Stimulated activated naive CD4-positive, alpha-beta T cell treated with Interleukin-2 at 50 U/mL for 16 hours (primary cell): ENCODE measurements at places on chromosomes 7 and 10.

DNA sequence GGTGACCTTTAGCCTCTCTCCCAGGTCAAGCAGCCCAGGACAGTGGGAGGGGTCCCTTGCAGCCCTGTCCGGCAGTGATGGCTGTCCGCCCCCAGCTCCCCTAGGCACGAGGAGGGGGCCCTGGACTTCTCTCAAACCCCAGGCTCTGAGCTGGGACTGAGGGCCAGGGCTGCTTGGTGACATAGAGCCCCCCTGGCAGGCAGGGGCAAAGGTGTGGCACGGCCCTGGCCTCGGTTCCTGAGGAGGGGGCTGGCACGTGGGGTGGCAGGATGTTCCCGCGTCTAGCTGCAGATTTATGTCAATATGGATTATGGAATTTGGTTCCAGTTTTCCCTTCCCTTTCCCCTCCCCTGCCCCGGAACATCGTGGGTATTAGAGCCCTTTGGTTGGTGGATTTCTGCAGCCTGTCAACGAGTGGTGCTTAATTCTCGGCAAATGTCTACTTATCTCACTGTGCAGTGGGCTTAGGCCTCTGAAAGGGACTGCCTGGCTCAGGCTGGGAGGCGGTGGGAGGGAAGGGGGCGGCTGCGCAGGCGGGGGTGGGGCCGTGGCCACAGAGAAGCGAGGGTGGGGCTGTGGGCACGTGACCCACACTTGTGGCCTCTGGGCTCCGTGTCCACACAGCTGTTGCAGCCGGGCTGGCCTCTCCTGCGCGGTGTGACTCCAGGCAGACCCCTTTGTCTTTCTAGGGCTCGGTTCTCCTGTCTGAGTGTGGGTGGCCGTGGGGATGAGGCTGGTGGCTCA, 19.3 kb downstream of the UNCX start:
- no peak for DNase-seq

DNA sequence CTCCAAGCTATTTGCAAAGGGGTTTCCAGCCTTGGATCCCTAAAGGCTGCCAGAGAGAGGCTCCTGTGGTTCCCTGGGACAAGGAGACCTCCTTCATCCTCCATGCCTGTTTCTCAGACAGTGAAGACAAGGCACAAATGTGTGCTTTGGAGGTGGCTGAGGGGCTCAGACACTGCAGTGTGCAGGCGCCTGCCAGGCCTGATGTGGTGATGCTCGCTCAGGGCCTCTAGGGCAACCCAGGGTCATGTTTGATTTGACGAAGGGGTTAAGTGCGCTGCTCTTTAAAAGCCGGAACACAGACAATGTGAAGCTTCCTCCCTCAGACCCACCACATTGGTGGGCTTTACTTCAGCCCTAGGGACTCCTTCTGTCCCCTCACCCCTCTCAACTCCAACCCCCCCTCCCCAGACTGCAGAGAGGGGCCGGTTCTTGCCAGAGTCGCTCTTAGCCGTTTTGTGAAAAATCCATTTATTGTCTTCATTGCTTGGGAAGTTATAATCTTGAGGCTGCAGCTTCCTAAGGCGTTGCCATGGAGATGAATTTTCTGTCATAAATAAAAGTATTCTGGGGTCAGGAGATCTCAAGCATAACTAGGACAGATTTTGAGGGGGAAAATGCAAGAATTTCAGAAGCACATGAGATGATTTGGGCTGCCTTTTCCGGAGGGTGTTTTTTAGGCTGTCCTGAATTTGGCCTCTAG, 35.8 kb downstream of the PDGFA start:
- DNase-seq, result no peak

- no peak for DNase-seq
These were observed 34.4 kb upstream of the GPAM start for GRCh38 chr10:112218036-112218390.

DNA sequence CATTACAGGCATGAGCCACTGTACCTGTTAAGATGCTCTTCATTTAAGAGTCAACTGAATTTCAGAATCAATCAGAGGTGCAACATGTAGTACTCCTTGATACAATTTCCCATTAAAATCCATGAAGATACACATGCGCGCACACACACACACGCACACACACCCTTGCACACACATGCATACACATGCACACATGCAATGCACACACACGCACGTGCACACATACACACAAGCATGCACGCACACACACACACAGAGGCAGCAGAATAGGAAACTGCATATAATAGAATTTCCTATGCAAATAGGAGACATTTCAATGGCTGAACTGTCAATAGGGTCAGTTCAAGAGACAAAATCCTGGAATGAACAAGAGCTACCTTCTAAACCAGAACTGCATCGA, 192.6 kb downstream of the CALN1 start:
- no peak for DNase-seq

DNA sequence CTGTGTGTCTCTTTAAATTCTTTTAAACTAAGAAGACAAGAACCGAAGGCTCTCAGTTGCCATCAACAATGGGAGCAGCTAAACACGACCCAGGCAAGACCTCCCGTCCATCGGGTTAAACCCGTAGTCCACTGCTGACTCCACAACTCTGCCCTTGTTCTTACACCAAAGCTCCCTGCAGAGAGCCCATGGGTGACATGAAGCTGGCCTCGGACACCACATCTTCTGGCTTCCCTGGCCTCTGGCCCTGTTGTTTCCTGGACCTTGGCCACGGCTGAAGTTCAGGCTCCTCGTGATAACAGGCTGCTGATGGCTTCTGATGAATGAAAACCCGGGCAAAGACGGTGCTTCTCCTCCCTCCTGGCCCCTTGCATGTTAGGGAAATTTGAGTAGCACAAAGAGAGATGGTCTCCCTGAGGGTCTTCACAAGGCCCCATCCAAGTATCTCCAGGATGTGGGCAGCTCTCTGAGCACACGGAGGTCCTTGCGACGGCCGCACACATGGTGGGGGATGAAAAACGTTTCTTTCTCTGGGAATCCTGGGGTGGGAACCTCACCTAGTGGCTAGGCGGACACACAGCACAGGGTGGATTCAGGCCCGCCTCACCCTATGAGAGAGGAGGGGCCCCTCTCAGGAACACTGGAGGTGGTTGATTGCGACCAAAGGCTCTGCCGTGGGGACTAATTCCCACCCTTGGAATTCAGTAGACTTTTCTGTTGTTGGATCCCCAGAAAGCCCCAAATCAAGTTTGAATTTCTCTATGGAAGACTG, 271.1 kb downstream of the ADARB2 start:
- no peak for DNase-seq

DNA sequence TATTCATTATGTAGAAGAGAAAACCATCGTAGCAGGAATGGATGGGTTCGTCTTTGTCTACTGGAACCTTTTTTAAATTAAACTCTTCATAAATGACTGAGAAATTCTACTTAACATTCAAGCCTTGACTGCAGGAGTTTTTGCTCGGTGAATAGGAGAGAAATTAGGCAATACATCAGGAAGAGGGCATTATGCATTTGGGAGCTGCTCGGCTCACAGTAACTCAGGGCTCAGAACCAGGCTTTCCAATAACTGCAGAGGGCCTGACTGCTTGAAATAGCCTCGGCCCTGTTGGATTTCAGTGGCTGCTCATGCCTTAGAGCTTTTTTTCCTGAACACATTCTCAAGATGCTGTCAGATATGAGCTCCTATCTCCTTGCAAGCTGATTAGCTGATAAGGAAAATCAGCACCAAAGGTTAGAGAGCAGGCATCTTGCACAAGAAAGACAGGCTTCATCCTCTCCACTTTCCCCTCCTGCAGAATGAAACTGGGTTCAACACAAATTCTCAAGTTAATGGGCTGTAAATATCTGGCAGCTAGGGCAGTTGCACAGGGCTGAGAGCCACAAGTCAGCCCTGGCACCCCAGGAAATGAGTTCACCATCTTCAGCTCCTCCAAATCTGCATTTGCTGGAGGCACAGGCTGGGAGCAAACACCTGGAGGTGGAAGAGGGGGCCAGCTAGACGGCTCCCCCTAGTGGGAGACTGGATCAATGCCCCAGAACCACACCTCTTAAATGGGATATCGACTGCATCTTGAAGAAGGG, 24.3 kb downstream of the TECTB start:
- no peak for DNase-seq

- no peak for DNase-seq
These were observed 170.4 kb downstream of the DKK1 start for GRCh38 chr10:52484206-52485065.

- peak; percentile 65 for DNase-seq
These were observed 178.2 kb downstream of the DIP2C start for GRCh38 chr10:511101-511848.

GRCh38 chr10:27536437-27536836, 32.3 kb downstream of the RAB18 start:
- no peak for DNase-seq

DNA sequence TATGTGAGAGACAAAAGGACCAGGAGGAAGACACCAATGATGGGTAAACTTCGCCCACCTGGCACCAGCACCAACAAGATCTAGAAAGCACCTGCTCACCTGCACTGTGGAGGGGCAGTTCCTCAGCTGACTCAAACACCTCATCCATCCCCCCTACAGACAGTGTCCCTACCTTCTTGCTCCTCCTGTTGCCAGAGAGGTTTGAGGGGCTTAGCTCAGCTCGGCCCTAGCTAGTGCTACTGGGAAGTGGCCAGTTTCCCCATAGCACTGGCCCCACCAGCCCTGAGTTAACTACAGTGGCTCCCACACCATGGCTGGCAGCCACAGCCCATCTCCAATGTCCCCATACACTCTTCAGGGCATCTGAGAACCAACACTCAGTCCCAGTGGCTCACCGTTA, 70.8 kb downstream of the GRID1 start:
- no peak for DNase-seq

GRCh38 chr7:42227936-42228591, 8.9 kb downstream of the GLI3 start:
- no peak for DNase-seq

DNA sequence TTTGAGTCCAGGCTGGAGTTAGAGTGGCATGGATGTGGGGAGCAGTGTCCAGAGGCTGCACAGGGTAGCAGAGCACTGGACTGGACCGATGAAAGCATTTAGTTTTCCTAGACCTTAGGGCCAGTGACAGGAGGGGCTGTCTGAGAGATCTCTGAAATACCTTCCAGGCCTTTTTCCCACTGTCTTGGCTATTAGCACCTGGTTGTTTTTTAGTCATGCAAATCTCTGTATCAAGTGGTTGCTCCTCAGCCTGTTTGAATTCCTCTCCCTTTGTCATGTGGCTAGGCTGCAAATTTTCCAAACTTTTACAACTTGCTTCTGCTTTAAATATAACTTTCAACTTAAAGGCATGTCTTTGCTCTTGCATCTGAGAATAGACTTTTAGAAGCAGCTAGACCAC, 504.3 kb upstream of the VSTM2A start:
- no peak for DNase-seq

DNA sequence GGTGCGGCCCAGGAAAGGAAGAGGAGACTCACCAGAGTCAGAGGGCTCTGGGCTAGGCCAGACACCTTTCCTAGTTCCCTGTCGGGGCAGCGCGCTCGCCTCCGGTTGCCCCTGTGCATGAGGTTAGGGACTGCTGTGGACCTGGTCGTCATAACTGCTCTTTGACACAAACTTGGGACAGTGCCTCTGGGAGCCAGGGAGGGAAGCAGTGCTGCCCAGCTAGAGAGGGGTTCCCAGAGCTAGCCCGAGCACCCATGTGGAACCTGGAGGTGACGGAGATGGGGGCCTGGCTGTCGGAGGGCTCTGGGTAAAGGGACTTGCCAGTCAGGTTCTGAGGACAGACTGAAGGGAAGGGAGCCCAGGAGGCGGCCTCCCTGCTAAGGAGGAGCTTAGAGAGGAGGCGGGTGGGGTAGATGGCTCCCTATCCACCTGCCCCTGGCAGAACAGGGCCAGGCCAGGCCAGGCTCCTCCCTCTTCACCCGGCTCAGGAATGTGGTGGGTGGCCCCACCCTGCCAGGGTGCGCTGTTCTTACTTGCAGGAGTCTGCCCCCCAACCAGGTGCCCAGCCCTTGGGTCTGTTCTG, 29.7 kb downstream of the AGAP3 start:
- DNase-seq, result no peak

- DNase-seq, result no peak
These were observed 66.8 kb upstream of the TARP start for GRCh38 chr7:38339953-38340819.

GRCh38 chr7:113084496-113085172, 2.0 kb downstream of the GPR85 start:
- DNase-seq, result no peak

DNA sequence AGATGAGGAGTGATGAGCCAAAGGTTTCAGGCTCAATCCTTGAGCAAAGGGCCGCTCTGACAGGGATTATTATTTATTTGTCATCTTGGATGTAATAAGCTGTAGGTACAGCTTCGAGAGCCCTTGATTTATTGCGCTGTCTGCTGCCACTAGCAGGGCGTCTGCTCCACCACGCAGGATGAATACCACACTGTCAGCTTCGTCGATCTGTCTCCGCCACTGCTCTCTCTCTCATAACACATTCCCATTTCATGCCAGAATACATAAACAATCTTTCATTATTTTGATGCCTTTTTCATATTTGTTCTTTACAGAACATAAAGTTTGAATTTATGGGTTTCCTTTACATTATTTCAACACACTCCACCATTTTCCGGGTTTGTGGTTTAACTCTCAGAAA, 276.6 kb downstream of the LRMDA start:
- no peak for DNase-seq

GRCh38 chr7:127380479-127380878, 12.0 kb downstream of the ZNF800 start:
- DNase-seq, result no peak
